ENCODE measurements at places on chromosomes 5 and 9.

DNA sequence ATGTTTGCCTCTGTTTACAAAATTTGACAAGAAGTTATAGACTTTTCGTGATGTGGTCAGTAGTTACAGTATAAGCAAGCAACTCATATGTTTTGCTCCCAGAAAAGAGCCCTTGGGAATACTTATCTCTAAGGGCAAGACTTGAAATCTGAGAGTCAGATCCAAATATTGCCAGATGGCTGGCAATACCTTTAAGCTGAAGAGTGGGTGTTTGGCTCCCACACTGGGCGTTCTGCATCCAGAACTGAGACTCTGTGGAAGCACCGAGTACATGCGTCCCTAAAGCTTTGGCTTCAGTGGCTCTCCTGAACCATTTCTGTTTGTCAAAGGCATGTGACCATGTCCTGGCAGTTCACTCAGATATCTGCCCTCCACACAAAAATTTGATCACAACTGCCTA is 194.1 kb downstream of the DCP2 start:
- DNase-seq: no peak

DNA sequence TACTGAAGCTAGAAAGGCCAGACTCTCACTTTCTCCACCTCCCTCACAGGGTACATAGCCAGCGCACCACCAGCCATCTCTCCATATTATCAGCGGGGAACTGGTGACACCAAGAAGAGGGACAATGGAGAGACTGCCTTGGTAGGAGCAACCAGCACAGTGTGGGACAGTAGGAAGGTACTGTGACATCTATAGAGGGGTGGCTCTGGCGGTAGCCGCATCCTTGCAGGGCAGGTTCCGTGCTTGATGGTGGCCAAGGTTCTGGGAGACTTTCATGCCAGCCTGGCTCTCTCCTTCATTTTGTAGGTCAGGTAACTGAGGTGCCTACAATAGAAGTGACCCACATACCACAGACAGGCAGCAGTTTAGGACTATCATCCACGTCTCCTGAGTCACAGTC is 65.5 kb upstream of the SMIM23 start:
- no peak for DNase-seq

GRCh38 chr9:82154573-82154972 is 166.0 kb downstream of the SPATA31D1 start:
- DNase-seq: no peak

DNA sequence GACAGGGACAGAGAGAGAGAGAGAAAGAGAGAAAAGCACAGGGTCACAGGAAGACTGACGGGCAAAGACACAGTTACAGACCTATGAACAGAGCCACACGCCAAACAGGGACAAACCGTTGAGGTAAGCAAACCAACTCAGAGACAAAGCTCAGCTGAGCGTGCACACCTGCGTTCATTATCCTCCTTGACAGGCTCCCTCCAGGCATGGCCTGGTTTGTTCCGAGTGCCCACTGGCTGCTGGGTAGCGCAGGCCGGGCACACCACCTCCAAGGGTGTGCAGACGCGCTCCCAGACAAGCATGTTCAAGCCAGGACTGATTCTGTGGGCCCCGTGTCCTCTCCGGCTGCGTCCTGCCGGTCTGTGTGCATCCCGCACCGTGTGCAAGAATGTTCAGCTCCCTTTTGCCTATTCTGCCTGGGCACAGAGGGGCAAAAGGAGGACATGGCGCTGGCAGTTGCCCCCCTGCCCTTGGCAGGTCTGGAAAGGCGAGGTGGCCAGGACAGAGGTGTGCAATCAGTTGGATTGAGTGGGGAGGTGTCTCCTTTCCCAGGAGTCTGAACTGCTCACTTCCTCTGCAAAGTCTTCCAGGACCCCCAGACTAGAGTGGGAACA is 467 bp upstream of the SMIM32 start:
- DNase-seq: no peak

DNA sequence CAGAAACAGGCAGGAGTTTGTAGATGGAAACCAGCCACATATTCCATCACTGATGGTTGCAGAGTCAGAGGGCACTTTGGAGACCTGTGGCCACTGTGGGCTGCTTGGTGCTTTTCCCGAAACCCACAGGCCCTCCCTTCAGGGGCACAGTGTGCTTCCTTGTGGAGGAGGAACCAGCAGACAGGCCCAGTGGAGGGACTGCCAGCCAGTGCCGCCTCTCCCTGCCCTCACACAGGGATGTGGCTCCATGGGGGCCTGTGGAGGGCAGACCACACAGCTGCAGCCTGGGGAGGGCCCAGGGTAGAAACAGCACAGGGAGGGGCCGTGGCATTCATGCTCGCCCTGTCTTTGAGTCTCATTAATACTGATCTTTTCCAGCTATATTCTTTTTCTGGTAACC is 35.2 kb downstream of the CEP72 start:
- DNase-seq: no peak

GRCh38 chr5:113153512-113154097 is 177.0 kb downstream of the DCP2 start:
- DNase-seq: no peak

DNA sequence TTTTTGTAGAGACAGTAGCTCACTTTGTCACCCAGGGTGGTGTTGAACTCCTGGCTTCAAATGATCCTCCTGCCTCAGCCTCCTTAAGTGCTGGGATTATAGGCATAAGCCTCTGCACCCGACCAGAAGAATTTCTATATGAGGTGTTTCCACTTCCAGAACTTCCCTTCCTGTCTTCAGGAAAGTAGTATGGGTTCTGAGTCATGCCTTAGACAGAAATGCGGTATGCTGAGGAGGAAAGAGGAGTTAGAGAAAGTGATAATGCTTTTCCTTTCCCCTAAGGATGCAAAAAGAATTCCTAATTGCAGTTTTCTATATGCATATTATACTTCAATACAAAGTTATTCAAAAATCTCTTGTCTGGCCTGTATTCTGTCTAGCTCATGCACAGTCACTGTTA is 16.4 kb upstream of the ADAMTSL1 start:
- no peak for DNase-seq

- no peak for DNase-seq
Observed at GRCh38 chr5:149930043-149930748, 14.4 kb downstream of the PDE6A start.

GRCh38 chr5:68428231-68428811 is 212.8 kb downstream of the PIK3R1 start:
- no peak for DNase-seq

DNA sequence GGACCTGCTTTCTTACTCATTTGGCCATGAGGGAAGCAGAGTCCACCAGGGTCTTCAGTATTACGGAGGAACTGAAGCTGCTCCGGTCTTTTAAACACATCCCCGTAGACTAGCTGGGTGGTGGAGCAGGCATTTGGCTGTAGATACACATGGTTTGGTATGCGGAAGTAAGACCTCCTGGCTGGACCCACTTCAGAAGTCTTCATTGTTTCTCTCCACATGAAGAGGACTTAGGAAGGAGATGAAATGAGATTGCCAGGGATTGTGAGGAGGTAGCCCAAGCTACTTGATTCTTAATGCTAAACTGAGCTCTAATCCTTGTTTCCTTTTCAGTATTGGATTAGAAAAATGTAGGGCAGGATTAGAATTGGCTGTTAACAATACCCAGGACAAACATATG is 32.9 kb downstream of the STXBP1 start:
- no peak for DNase-seq

DNA sequence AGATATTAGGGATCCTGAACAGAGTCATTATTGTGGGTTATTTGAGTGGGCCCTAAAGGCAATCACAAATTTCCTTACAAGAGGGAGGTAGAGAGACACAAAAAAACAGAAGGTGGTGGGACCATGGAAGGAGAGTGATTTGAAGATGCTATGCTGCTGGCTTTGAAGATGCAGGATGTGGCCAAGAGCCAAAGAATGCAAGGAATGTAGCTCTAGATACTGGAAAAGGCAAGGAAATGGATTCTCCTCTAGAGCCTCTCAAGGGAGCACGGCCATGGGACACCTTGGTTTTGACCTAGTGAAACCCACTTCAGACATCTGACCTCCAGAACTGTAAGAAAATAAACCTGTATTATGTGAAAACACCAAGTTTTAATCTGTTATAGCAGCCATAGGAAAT is 53.8 kb downstream of the TTC39B start:
- no peak for DNase-seq

GRCh38 chr9:91503673-91504081 is 80.0 kb upstream of the NFIL3 start:
- no peak for DNase-seq

DNA sequence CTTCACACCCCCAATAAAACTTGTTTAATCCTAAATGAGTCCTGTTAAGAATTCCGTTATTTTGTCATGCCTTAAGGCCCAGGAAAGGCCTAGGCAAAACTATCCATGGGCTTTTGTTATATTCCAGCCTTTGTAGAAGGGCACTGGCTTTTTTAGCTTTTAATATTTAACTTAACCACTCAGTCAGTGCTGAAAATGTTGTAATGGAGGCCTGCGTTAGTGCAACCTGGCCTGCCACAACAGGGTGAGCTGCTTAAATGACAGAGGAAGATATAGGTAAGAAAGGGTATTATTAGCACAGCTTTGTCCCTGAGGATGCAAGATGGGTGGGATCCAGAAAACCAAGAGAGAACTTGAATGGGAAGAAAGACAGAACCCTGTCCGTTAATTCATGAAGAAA is 40.2 kb upstream of the PCAT7 start:
- no peak for DNase-seq

DNA sequence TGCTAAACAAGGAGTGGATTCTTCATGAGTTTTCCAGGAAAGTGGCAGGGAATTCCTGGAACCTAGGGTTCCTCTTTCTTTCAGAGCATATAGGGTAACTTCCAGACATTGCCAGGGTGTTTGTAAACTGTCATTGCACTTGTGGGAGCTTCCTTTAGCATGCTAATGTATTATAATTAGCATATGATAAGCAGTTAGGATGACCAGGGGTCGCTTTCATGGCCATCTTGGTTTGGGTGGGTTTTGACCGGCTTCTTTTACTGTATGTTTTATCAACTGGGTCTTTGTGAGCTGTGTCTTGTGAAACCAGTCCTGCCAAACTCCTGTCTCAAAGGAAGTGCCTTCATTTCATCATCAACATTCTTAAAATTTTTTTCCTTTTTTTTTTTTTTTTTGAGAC is 11.9 kb upstream of the MELK start:
- DNase-seq: no peak

DNA sequence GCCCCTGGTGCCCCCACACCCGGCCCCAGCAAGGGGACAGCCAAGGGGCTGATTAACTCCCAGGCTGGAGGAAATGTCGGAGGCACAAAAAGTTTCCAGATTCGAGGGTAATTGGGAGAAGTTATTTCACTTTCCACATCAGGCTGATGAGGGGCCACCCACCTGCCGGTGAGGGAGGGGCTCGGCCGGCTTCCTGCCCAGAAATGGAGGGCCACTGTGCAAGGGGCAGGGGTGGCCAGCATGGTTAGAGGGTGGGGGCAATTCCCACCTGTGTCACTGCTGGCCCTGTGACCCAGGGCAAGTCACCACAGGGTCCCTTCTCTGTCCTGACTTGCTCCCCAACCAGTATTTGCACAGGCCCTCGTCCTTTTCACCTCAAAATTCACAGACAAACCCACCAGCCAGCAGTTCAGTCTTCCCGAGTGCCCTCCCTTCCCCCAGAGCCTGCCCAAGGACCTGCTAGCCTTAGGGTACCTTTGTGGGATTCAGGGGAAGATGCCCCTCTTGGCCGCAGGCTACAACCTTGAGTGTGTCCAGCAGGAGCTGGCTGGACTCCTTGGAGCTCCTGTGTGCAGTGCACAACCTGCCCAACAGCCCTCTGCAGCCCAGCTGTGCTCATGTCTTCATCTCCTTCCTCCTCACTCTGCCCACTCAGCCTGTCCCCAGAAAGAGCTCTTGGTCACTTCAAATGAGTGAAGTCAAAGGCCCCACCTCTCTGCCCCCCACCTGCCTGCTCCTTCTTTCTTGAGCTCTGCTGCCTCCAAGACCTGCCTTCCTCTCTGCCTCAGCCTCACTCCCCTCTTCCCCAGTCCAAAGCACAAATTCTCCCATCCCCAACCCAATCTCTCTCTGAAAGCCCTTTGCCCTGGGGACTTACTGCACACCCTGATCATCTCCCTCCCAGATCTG is 130.5 kb downstream of the BARX1 start:
- DNase-seq: no peak

- no peak for DNase-seq
Observed at GRCh38 chr5:13108265-13108664, 836.2 kb downstream of the DNAH5 start.

GRCh38 chr5:82802954-82803353 is 274.2 kb downstream of the TMEM167A start:
- no peak for DNase-seq

DNA sequence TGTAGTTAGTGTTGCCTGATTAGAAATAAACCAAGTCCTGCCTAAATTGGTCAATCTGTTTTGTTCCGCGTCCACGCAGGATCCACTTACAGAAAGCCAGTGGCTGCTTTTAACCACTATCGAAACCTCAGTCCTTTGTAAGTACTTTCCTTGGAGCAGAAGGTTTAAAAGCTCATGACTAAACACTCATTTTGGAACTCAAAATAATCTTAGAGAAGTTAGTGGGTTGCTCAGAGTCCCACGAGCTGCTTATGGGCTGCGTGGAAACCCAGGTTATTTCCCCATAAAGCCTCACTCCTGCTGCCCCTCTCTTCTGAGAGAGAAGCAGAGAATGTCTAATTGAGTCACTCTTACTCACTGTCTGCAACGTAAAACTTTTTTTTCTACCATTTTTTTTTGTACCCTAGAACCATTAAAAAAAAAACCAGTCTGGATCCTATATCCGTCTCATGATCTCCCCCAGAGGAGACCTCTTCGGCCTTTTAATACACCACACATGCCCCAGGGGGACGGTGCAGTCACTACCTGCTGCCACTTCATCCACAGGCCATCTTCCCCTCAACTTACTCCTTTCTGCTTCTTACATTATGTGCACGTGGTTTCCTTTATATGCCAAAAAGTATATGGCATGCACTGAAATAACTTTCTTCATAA is 7.6 kb downstream of the BASP1 start:
- DNase-seq: no peak

- DNase-seq: no peak
Observed at GRCh38 chr9:136827794-136828473, 14.3 kb upstream of the AJM1 start.

GRCh38 chr5:84724683-84725082 is 340.0 kb upstream of the EDIL3 start:
- no peak for DNase-seq

DNA sequence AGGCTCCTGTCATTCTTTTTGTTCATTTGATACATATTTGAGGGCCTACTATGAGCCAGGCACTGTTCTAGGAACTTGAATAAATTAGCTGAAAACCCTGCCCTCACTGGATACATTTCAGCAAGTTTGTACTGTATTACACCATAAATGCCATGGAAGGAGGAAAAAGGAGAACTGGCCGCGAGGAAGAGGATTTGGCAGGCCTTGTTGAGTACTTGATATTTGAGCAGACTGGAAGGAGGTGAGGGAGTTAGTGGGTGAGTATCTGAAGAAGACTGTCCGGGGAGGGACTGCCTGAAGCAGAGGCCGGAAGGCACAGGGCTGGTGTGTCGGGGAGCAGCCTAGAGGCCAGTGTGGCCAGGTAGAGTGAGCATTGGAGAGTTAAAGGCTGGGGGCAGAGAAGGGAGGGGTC is 4.5 kb downstream of the SNX30 start:
- no peak for DNase-seq

- no peak for DNase-seq
Observed at GRCh38 chr5:172015346-172015745, 8.9 kb upstream of the FBXW11 start.

DNA sequence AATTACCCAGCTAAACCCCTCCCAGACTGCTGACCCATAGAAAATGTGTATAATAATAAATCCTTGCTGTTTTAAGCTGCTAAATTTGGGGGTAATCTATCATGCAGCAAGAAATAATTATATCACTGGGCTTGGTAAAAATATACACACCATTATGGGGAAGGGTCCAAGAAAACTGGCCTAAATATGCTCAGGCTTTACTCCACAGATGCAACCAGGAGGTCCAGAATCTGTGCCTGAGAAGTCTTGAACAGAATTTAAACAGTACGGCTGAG is 102.5 kb upstream of the SLC44A1 start:
- no peak for DNase-seq
